Stimulated activated CD4-positive, alpha-beta T cell treated with anti-CD3 and anti-CD28 coated beads, Interleukin-4, amount 100 ng/mL, for 24 hours (primary cell): ENCODE measurements at places on chromosomes 16 and 17.

DNA sequence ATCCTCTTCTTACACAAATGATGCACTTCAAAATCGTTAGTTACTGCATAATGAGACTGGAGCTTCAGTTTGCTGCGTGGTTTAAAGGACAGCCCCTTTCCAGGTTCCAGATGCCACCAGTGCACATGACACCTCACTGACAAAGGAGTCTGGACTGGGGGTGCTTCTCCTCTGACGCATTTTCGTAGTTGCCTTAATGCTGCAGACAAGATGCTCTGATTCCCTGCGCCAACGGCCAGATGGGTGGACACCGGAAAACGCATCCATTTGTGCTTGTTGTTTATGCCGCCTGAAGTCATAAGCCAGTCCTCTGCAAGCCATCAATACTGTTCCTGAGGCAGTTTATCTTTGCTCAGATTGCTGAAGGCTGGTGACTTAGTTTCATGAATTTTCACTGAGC is 16.0 kb downstream of the FBXO31 start:
- DNase-seq, result no peak

- DNase-seq, result no peak
These were observed 62.1 kb downstream of the MRC2 start for GRCh38 chr17:62689441-62690167.

DNA sequence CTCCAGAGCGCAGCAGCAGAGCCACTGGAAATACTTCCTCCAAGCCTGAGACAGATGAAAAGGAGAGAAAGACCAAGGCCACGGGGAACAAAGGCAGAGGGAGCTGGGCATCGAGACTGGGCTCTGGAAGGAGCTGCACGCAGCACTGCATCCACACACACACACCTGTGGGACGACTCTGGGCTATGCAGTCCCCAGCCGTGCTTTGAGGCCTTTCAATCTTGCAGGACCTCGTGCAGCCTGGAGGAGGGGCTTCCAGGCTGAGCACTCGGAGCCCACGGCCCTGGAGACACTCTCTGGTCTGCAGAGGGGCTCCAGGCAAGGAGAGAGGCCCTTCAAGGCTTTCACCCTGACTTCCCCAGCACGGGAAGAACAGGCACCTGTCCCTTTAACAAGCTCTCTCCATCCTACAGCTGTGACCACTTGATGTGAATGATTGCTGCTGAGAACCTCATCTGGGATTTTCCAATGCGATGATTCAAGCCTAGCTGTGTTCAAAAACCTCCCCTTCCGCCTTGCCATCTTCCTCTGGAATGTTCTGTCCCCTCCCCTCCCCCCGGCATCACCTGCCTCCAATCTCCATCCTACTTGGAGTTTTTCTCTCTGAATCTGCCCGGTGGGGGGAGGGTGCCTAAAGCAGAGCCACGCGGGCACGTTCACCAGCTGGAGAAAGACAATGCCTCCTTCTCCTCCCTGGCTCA is 37.5 kb downstream of the RBFOX3 start:
- no peak for DNase-seq

DNA sequence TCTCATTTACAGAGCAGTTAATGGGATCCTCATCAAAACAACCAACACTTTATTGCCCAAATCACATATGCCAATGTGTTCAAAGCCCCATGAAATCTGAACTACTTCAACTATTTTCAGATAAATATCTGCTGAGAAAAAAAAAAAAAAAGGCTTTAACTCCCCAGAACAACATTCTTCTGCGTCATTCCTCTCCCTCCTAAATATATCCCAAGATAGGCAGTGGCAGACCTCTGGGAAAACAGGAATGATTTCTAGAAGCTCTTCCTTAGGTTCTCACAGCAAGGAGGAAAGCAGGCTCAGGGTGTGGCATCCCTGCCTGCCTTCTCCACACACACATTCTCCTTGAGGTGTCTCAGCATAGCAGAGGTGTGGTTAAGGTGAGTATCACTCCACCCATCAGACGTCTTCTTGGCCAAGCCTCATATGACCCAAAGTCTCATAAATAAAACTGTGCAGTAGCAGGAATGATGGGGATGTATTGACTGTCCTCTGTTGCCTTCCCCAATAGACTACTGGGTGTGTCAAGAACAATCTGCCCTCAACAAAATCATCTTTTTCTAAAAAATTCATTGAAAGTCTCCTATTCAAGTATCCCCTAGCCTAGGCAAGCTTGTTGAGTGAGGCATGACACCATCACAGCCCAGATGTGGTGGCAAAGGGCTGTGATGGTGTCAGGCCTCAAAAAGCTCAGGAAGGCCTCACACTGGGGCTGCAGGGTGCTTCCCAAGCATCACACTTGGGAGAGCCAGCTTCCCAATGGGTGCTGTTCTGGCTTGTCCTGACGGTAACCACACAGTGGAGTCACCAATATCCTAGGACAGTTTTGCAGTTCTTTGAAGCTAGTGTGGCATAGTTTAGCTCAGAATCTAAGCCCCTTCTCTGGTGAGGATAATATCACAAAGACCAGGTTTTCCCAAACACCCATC is 135.4 kb upstream of the SOX9 start:
- no peak for DNase-seq

GRCh38 chr16:11179574-11179973 is 76.4 kb downstream of the SOCS1 start:
- DNase-seq, result no peak

DNA sequence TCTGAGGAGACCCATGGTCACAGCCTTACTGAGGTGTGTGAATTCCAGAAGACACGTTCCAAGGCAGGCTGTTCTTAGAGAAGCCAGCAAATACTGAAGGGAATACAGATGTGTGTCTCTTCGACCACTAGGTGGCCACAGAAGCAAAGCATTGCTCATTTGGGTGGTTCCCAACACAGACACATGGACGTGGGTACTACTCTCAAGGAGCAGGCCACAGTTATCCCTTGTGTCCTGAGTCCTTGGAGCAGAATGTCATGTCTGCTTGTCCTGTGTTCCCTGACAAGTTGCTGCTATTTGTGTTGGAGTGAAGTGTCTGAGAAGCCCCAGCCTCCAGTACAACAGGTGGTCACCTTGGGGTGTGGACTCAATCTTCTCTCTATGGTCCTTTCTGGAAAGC is 30.3 kb downstream of the HMOX2 start:
- peak; percentile 68 for DNase-seq

DNA sequence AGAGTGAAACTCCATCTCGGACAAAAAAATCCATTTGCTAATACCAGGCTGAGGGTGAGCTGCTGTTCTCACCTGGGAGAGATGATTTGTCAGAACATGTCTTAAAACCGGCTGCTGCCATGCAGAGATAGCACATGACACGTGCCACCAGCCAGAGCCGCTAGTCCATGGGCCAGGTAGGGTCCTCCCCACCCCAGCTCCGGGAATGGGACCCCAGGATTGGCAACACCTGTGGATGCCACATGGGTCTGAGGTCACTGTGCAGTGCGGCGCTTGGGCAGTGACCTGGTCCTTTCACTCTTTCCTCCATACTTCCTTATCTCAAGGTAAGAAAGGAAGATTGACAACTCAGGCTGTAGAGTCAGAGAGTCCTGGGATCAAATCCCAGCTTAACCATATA is 393.3 kb upstream of the TNRC6C start:
- DNase-seq, result no peak

- DNase-seq, result no peak
These were observed 25.8 kb downstream of the EMP2 start for GRCh38 chr16:10554569-10554968.

DNA sequence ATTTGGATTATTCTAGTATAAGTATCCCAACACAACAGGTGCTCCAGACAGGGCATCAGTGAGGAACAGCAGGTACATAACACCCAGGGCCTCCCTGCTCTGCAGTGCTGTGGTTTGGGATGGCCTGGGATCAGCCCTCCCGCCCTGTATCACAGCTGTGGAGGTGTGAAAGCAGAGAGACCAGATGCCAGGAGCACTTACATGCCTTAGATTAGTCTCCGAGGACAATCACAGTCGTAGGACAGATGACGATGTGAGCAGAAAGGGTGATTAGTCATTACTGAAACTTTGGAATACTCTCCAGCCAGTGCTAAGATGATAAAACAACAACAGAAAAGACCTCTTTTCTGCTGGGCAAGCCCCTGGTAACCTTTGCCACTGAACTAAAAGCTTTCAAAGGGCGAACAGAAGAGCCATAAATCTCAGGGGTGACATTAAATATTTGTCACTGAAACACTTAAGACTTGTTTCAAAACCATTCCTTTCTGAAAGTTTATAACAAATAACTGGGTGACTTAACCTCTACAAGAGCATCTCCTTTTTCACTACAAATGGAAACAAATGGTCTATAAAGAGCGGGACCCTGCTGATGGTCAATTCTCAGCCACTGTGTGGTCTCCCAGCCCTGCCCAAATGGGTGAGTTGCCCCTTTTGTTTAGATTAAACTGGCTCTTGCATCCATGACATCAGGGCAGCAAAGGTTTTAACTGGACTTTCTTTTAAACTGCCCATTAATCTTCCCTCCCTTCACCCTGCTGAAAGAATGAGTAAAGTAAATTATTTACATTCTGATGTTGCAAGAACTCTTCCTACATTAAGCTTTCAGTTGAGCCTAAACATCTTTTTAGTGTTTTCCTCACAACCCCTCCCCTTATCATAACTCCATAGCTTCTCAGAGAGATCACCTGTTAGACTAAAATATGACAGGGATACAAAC is 183.1 kb upstream of the COX10 start:
- no peak for DNase-seq

DNA sequence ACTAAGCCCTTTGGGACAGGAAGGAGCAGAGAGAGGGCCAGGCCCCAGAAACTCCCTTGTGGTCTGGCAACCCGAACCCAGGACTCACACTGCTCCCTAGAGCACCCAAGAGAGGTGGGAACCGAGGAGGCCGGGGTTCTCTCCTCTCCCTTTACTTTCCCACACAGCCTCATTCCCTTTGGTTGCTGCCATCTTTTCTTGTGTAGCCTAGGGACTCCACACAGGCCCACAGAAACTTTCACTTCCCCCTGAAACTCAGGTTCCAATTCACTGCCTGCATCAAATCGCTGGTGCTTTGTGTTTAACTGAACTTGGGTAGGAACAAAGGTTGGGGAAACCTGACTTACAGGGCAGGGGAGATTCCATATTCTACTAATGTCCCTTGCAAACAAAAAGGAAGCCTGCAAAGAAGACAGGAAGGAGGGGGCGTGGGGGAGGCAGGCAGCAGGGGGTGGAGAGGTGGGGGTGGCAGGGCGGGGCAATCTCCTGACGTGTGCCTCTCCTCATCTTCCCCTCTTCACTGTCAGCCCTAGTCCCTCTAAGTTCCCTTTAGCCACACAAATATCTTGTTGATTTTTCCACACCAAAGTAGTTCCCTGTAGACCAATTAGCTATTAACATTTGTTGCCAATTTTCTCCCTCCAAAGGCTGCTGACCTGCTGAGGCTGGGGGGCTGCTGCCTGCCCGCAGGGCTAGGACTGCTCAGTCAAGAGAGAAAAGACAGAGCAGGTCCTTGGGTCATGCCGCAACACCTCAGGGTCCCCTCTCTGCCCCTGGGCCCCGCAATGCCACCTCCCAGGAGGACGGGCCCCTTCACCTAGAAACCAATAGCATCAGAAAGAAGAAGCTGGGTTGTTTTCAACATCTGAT is 8.0 kb downstream of the ST3GAL2 start:
- DNase-seq, result peak; percentile 52

DNA sequence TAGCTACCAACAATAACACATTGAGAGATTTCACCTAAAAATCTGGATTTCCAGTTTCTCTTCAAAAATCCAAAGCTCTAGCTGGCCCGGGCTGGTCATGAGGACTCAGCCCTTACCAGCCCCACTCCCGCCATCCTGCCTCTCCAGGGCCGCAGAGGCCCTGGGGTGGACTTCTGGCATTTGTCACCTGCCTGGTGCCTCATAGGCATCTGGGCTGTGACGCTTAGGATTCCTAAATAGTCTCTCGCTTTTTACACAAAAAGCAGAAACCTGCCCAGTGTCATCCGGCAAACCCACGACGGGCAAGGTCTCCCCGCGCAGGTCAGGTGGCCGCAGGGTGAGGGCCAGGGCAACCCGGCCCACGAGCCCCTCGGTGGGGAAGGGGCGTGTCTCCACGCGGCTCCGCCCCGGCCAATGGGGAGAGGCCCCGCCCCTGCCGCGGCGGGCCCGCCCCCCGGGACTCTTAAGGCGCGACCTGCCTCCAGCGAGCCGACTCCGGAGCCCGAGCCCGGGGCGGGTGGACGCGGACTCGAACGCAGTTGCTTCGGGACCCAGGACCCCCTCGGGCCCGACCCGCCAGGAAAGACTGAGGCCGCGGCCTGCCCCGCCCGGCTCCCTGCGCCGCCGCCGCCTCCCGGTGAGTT is at the start of gene VASN:
Gene VASN, plus strand, starts transcription at position 492 of the 644 bp plus-strand sequence. CDS start 9,030 bp downstream, outside the sequence.
- DNase-seq, result peak; percentile 73

- no peak for DNase-seq
These were observed 42.6 kb downstream of the RAB11FIP4 start for GRCh38 chr17:31433811-31434726.

DNA sequence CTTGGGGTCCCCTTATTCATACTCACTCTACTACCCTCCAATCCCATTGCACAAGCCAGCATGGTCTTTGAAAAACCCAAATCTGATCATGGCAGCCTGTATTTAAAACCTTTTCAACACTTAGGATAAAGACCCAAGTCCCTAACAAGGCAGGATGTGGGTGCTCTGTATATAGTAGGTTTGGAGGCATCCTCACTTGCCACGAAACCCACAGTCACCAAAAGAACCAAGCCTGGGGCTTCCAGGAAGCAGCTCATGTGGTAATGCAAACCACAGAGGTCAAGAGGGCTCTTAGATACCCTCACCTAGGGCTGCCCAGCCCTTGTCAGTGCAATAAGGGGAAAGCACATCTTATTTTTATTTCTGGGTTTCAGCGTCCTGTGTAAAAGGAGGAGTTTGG is 218.6 kb upstream of the ASIC2 start:
- no peak for DNase-seq

DNA sequence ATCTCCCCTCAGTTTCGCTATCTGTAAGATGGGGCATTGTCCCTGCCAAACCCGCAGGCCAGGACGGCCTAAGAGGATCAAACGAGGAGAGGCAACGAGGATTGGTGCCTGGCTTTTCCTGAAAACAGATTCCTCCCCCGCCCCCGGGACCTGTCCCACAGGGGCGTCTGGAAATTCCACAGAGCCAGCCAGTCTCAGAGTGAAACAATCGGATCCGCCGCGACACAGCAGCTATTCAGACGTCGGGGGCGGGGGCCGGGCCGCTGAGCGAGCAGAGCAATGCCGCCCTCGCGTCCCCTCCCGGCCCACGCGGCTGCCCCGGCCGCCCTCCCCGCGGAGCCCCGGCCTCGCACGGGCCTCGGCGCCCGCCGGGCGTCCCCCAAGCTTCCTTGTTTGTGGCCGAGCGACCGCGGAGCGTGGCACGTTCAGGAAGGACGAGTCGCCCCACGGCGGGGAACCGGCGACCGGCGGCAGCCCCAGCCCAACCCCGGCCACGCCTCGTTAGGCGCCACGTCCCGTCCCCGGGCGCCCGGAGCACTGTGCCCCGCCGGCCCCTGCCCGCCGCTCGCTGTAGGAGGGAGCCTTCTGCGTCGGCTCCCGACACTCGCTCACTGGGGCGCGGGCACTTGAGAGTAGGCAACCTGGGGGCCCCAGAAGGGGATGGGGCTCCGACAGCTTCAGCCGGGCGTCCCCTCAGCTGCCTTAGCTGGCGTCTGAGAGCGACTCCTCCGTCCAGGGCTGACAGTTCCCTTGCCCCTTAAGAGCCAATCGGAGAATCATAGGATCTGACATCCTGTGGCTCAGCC is 29.6 kb upstream of the PHOSPHO1 start:
- peak; percentile 59 for DNase-seq

GRCh38 chr17:76492989-76493501 is 8.2 kb downstream of the RHBDF2 start:
- DNase-seq, result peak; percentile 40
